ENCODE measurements at places on chromosomes 13 and 19.

- DNase-seq: peak; percentile 36
These were observed 1297.4 kb downstream of the PCDH9 start for GRCh38 chr13:65932587-65933239.

DNA sequence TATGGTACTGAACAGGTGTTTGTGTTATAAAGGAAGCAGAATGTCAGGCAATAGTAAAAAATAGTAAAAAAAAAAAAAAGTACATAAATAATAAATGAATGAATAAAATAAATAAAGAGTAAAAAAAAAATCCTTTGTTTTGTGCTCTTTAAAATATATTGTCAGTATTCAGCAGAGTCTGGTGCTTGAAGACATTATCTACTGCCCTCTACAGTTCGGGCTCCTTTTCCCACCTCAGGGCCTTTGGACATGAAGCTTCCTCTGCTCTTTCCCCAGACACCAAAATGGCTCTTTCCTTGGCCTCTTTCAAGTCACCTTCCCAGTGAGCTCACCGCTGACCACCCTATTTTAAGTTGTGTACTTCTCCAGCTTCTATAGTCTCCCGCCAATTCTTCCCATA lies 137.5 kb downstream of the TNFRSF19 start:
- DNase-seq: peak; percentile 57

GRCh38 chr13:41246969-41247680 lies 16.3 kb downstream of the MTRF1 start:
- no peak for DNase-seq

DNA sequence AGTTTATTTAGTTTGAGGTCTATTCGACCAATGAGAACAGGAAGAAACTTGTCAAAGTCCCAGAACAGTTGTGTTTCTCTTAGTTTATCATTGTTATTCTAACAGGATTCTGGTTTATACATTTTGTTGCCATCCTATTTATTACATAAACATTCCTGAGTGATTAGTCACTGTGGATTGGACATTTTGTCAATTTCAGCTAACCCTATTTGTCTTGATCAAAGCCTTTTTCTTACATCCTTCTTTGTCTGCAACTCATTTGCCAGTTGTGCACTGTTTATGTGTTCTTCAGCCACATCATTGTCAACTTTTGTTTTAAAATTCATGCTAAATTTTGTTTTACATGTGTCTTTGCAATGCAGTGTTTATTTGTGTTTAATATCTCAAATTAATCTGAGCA lies 886.0 kb upstream of the SLC10A2 start:
- no peak for DNase-seq

DNA sequence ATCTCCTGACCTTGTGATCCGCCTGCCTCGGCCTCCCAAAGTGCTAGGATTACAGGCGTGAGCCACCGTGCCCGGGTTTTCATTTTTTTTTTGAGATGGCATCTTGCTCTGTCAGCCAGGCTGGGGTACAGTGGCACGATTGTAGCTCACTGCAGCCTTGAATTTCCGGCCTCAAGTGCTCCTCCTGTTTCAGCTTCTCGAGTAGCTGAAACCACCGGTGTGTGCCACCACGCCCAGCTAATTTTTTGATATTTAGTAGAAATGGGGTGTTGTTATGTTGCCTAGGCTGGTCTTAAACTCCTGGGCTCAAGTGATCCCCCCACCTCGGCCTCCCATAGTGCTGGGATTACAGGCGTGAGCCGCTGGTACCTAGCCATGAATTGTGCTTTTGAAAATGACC lies 5.9 kb downstream of the ADAT3 start:
- no peak for DNase-seq

GRCh38 chr19:5048727-5049553 lies 80.0 kb downstream of the KDM4B start:
- DNase-seq: peak; percentile 70

DNA sequence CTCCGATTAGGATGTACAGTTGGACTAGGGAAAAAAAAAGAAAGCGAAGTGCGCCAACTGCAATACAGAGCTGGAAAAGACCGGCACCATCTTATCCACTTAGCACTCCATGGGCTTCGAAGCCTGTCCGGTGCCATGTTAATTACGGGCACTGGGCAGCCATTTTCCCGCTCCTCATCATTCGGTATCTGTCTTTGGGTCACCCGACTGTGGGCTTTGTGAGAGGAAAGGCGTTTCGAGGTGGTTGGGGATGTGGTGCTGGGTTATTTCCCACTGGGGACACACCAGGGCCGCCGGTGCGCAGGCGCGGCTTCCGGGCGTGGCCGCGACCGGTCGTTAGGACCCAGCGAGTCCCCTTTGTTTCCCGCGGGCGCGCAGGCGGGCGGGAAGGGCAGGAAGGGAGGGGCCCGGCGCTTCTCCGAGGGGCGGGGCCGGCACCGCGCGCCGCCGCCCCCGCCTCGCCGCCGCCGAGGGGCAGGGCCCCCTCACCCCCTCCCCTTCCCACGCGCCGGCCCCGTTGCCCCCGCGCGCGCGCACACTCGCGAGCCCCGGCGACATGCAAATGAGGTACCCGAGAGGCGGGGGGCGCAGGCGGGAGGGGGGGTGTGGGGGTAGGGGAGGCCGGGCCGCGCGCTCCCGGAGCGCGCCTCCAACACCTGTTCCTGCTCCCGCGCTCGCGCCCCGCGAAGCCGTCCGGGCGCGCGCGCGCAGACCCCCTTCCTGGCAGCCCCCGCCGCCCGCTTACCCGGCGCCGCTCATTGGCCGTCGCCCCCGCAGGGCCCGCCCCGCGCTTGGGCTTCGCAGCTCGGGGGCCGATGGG lies at the start of gene ZNF524:
Gene ZNF524 (plus strand): TSS at position 447 of the 820 bp plus-strand sequence. CDS start 1,825 bp downstream, outside the sequence.
- DNase-seq: peak; percentile 90

Data from fibroblast of the aortic adventitia (primary cell).